ENCODE measurements at places on chromosomes 2 and 18. TPM values are rescaled to one million over a fixed set of nuclear protein-coding genes. Genes with fewer than 3 reads are reported as not detected.

The UGT1A1 gene
- not detected for polyA plus RNA-seq

GRCh38 chr18:75897386-75897785, 469.9 kb upstream of the SMIM21 start:
- no peak for DNase-seq
- H3K27me3 ChIP-seq, result no peaks in the 10 kb centered on the region
- H3K4me3 ChIP-seq, result no peak overlapping the region
- no peaks in the 10 kb centered on the region for H3K4me1 ChIP-seq

The NAT8 gene
- not detected for polyA plus RNA-seq

DNA sequence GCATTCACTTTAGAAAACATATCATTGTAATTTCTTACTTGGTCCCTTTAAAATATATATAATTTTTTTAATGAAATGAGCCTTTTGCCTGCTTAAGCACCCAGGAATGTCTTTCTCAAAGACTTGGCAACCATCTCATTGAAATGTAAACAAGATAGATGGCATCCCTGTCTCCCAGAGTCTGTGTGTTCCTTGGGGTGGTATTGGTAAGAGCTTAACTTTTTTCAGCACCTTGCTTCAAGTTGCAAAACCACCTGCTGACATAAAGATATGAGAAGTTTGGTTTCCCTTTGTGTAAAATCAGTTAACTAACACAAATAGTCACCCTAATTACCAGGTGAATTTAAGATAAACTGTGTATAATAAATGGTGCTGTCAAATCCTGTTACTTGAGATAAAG, 266.9 kb downstream of the DSC3 start:
- H3K36me3 ChIP-seq, result no peaks in the 10 kb centered on the region
- H3K27ac ChIP-seq, result no peak overlapping the region
- no peaks in the 10 kb centered on the region for H3K4me1 ChIP-seq
- H3K4me3 ChIP-seq, result no peak overlapping the region
- DNase-seq, result no peak

- no peaks in the 10 kb centered on the region for H3K27me3 ChIP-seq
- no peak overlapping the region for H3K4me3 ChIP-seq
- no peak for DNase-seq
- H3K4me1 ChIP-seq, result no peaks in the 10 kb centered on the region
Measured at GRCh38 chr2:161775971-161776370, 151.8 kb downstream of the SLC4A10 start.

GRCh38 chr2:225842939-225843338, 443.4 kb downstream of the NYAP2 start:
- H3K4me3 ChIP-seq, result no peak overlapping the region
- H3K36me3 ChIP-seq, result no peaks in the 10 kb centered on the region
- H3K27me3 ChIP-seq, result no peaks in the 10 kb centered on the region
- H3K27ac ChIP-seq, result no peak overlapping the region
- H3K4me1 ChIP-seq, result no peaks in the 10 kb centered on the region

The C2orf76 gene
- 30.9 TPM for polyA plus RNA-seq

The SLC5A7 gene
- 0.18 TPM for polyA plus RNA-seq

The ALPI gene
- not detected for polyA plus RNA-seq

DNA sequence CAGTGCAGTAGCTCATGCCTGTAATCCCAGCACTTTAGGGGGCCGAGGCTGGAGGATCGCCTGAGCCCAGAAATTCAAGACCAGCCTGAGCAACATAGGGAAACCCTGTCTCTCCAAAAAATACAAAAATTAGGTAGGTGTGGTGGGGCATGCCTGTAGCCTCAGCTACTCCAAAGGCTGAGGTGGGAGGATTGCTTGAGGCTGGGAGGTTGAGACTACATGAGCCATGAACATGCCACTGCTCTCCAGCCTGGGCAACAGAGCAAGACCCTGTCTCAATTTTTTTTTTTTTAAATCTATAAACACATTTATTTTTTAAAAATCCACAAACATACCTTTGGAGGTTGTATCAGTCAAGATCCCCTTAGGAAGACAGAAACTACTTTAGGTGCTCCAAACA, 326.3 kb downstream of the EPHA4 start:
- H3K4me3 ChIP-seq, result no peak overlapping the region
- no peak overlapping the region for H3K27ac ChIP-seq
- H3K4me1 ChIP-seq, result no peaks in the 10 kb centered on the region
- DNase-seq, result no peak
- H3K36me3 ChIP-seq, result no peaks in the 10 kb centered on the region
- no peaks in the 10 kb centered on the region for H3K27me3 ChIP-seq

The TEX44 gene
- polyA plus RNA-seq, result not detected

GRCh38 chr2:9310377-9310776, 103.8 kb downstream of the ASAP2 start:
- H3K27me3 ChIP-seq, result no peaks in the 10 kb centered on the region
- H3K4me3 ChIP-seq, result no peak overlapping the region
- H3K36me3 ChIP-seq, result no peaks in the 10 kb centered on the region
- DNase-seq, result peak; percentile 55
- H3K4me1 ChIP-seq, result peaks cover 30% of the 10 kb centered on the region

The PDCD1 gene
- polyA plus RNA-seq, result 0.31 TPM

DNA sequence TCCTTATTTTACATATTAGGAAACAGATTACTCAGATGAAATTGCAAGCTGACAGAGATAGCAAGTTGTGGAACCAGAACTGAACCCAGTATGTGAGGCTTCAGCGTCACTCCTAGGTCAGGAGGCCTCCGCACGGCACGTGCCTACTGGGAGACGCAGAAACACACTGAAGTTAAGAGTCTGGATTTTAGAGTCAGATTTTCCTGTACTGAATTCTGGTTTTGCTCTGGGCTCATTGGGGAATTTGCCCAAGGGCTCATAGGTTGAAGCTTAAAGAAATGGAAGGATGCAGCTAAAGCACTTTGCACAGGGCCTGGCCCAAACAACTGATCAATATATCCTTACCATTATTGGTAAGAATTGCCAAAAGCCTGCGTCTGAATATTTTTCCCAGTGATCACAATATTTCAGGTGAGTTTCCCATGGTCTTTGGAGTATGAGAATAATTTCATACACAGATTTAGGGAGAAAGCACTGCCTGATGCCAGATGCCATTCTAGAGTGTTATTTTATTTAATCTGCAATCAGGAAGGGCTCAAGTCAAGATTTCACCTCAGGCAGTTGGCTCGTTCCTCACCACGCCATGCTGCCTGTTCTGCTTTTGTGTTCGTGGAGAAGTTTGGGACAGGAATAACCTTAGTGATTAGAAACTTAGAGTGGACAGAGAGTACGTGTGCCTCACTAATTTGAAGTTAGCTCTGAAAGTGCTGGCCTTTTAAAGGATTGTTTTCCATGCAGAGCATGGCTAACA, 331.9 kb downstream of the MYCN start:
- no peak for DNase-seq
- no peaks in the 10 kb centered on the region for H3K36me3 ChIP-seq
- no peaks in the 10 kb centered on the region for H3K4me1 ChIP-seq

GRCh38 chr2:152062125-152063091, 36.4 kb downstream of the CACNB4 start:
- no peak overlapping the region for H3K4me3 ChIP-seq
- peak overlapping the region; percentile 28 for H3K27ac ChIP-seq
- peak; percentile 65 for DNase-seq
- H3K4me1 ChIP-seq, result no peaks in the 10 kb centered on the region
- H3K36me3 ChIP-seq, result no peaks in the 10 kb centered on the region
- H3K27me3 ChIP-seq, result no peaks in the 10 kb centered on the region

DNA sequence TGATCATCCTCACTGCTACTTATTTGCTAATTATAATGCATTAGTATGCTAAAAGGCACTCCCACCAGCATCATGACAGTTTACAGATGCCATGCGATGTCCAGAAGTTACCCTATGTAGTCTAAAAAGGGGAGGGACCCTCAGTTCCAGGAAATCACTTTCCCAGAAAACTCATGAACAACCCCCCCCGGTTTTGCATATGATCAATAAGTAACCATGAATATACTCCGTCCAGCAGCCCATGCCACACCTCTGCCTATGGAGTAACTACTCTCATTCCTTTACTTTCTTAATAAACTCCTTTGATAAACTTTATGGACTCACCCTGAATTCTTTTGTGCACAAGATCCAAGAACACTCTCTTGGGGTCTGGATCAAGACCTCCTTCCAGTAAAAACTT, 86.8 kb downstream of the MALT1 start:
- DNase-seq, result no peak
- H3K4me3 ChIP-seq, result no peak overlapping the region
- no peaks in the 10 kb centered on the region for H3K27me3 ChIP-seq
- H3K4me1 ChIP-seq, result peaks cover 13% of the 10 kb centered on the region
- H3K36me3 ChIP-seq, result no peaks in the 10 kb centered on the region

GRCh38 chr2:101630224-101630949, 67.1 kb upstream of the MAP4K4 start:
- peak; percentile 34 for DNase-seq
- no peaks in the 10 kb centered on the region for H3K36me3 ChIP-seq
- peaks cover 7% of the 10 kb centered on the region for H3K4me1 ChIP-seq
- H3K27me3 ChIP-seq, result no peaks in the 10 kb centered on the region

The XDH gene
- polyA plus RNA-seq, result 0.15 TPM

DNA sequence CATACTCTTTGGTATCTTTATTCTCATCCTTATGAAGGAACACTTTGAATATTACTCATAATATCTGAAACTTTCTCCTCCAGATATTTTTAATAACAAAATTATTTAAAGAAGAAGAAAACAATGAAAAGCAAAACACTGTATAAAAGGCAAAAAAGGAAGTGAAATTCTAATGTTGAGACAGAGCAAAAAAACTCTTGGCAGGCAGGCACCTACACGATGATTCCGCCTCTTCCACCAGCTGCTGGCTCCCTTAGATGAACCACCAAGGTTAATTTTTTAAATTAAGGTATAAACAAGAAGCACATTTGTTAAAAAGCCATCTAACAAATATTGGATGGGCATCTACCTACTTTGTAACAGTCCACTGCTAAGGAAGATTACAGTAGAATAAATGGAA, 434.7 kb downstream of the EPHA4 start:
- no peak for DNase-seq
- H3K4me1 ChIP-seq, result no peaks in the 10 kb centered on the region
- H3K36me3 ChIP-seq, result no peaks in the 10 kb centered on the region
- no peak overlapping the region for H3K4me3 ChIP-seq
- no peaks in the 10 kb centered on the region for H3K27me3 ChIP-seq

DNA sequence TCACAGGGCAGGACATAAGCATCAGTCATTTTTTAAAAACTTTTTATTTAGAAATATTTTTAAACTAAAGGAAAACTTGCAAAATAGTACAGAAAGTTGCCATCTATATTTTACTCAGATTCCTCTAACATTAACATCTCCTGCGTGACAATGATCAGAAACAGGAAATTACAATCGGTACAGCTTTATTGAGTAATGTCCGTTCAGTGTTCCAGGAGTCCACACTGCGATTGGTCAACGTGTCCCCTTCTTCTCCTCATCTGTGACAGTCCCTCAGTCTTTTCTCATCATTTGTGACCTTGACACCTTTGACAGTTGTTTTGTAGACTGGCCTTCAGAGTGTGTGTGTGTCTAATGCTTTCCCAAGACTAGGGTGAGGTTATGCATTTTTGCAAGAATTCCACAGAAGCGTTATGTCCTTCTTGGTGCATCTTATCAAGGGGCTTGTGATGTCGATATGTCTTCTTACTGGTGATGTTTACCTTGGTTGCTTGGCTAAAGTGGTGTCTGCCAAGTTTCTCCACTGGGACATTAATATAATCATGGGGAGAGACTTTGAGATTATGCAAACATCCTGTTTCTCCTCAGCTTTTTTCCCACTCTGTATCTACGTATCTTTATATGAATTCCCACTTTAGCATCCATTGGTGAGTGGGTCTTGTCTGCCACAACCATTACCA, 21.4 kb upstream of the TMEM177 start:
- H3K4me3 ChIP-seq, result no peak overlapping the region
- H3K4me1 ChIP-seq, result no peaks in the 10 kb centered on the region
- H3K27me3 ChIP-seq, result no peaks in the 10 kb centered on the region
- no peak for DNase-seq
- no peak overlapping the region for H3K27ac ChIP-seq

The SCYGR4 gene
- not detected for polyA plus RNA-seq
